ENCODE measurements at places on chromosomes 2 and 18. TPM values are rescaled to one million over a fixed set of nuclear protein-coding genes. Genes with fewer than 3 reads are reported as not detected.

The REG1B gene
- total RNA-seq: not detected

The KRTCAP3 gene
- 3.8 TPM for total RNA-seq

The ELOA2 gene
- total RNA-seq: not detected

The SNED1 gene
- 29.8 TPM for total RNA-seq

The GBX2 gene
- total RNA-seq: not detected

The FRZB gene
- total RNA-seq: not detected

The SPC25 gene
- 36.2 TPM for total RNA-seq

The TTN gene
- 12.4 TPM for total RNA-seq

The LAMA1 gene
- not detected for total RNA-seq

The IER3IP1 gene
- total RNA-seq: 11.7 TPM

The DIPK1C gene
- not detected for total RNA-seq

The SPATA3 gene
- not detected for total RNA-seq

The SULT6B1 gene
- total RNA-seq: not detected

The ZNF396 gene
- total RNA-seq: 0.45 TPM

The PASK gene
- 66.9 TPM for total RNA-seq

The LRRTM1 gene
- not detected for total RNA-seq

The CDH7 gene
- not detected for total RNA-seq

The PDK1 gene
- 26.7 TPM for total RNA-seq

The ACVR1 gene
- 29.5 TPM for total RNA-seq

The ASAP2 gene
- 0.48 TPM for total RNA-seq

The ALLC gene
- total RNA-seq: not detected

The ACKR3 gene
- total RNA-seq: 4.9 TPM

The OSBPL1A gene
- 0.68 TPM for total RNA-seq

The STEAP3 gene
- total RNA-seq: 0.09 TPM

The RFX8 gene
- total RNA-seq: 6.6 TPM

The IL1A gene
- total RNA-seq: 0.73 TPM

The GRHL1 gene
- 1.0 TPM for total RNA-seq

The MEX3C gene
- 45.7 TPM for total RNA-seq

The OLA1 gene
- 93.7 TPM for total RNA-seq

The FOXD4L1 gene
- 0.50 TPM for total RNA-seq

The LYPD6B gene
- total RNA-seq: not detected

The LINC00305 gene
- not detected for total RNA-seq

The UBXN2A gene
- 15.9 TPM for total RNA-seq

The RUFY4 gene
- 1.3 TPM for total RNA-seq

The KIAA2012 gene
- not detected for total RNA-seq

The LYPD1 gene
- not detected for total RNA-seq

The PDCD1 gene
- total RNA-seq: 8.3 TPM

The FEV gene
- not detected for total RNA-seq

The SNTG2 gene
- total RNA-seq: 0.57 TPM

The ANKRD36C gene
- 83.0 TPM for total RNA-seq

The BCL2 gene
- total RNA-seq: 85.7 TPM

The FAM237A gene
- not detected for total RNA-seq

The COLEC12 gene
- not detected for total RNA-seq

The COA5 gene
- total RNA-seq: 18.5 TPM

The DSEL gene
- 0.02 TPM for total RNA-seq

Data from T-helper 2 cell treated with Interferon-gamma antibody and Interleukin-4, amounts not matched to agents 100 ng/mL and 5 ng/mL, for 36 hours (primary cell).